Stimulated activated CD4-positive, alpha-beta T cell treated with anti-CD3 and anti-CD28 coated beads, Interleukin-1b, Interleukin-23, amount 100 ng/mL, for 24 hours (primary cell): ENCODE measurements at places on chromosomes 12 and 14.

DNA sequence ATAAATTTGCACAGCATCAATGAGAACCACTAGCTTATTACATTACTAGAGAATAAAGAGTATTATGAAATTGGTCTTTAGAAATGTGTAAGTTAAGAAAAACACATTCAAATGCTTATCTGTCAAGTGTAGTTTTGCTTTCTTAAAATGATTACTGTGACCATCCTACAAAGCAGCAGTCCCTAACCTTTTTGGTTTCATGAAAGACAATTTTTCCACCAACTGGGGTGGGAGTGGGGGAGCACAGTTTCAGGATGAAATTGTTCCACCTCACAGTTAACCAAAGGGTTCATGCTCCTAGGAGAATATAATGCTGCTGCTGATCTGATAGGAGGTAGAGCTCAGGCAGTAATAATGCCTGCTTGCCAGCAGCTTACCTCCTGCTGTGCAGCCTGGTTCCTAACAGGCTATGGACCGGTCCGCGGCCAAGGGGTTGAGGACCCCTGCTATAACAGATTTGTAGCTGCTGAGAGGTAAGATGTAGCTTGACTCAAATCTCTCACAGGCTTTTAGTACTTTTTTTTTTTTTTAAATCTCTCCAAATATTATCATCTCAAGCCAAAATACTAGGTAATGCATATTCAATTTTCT is 45.4 kb downstream of the PPP4R3A start:
- no peak for DNase-seq

- no peak for DNase-seq
Observed at GRCh38 chr14:64855721-64856528, 23.8 kb downstream of the SPTB start.

GRCh38 chr12:80714846-80715245 is 1.9 kb upstream of the MYF5 start:
- DNase-seq: no peak

GRCh38 chr14:71956920-71957563 is 24.8 kb downstream of the RGS6 start:
- DNase-seq: no peak
